T-helper 1 cell (primary cell): ENCODE measurements at places on chromosomes 1 and 21.
A peak's percentile ranks its signal among the peaks of the same experiment; 100 is the strongest.

GRCh38 chr21:24023402-24023801 lies 1583.9 kb downstream of the MRPL39 start:
- DNase-seq, result no peak

DNA sequence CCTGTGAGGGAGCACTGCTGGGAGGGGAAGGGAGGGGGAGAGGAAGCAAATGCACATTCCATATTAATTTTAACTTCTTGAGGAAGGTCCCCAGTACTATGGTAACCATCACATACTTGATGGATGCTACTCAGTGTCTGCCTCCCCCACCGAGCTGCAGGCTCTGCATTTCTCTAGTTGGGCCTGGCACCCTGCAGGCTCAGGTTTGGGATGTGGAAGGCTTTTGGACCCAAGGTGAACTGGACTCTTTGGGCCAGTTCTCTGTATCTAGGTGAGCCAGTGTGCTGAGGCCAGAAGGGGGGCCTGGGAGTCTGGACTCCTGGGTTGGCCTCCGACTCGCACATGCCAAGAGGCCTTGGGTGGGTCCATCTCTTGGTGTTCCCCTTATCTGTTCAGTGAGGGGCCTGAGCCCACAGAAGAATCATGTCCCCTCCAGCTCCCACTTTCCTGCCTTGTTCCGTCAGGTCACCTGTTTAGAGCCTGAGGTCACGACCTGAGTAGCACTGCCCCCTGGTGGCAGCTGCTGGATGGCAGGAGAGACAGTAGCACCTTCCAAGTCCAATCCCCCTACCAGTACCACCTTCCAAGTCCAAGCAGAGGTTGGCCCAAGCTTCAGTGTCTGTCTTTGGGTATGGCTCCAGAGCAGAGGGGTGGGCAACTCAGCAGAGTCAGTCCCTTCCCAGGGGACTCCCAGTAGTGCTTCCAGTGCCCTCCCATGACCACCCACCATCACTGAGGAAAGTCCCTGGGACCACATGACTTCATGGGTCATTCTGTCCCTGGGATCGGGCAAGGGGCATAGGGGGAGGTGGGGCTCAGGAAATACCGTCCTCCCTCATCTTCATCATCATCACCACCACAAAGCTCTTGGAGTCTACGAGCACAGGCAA lies 241.8 kb downstream of the TRABD2B start:
- DNase-seq, result peak; percentile 24

GRCh38 chr1:222791006-222791710 lies 23.7 kb upstream of the DISP1 start:
- DNase-seq, result no peak

DNA sequence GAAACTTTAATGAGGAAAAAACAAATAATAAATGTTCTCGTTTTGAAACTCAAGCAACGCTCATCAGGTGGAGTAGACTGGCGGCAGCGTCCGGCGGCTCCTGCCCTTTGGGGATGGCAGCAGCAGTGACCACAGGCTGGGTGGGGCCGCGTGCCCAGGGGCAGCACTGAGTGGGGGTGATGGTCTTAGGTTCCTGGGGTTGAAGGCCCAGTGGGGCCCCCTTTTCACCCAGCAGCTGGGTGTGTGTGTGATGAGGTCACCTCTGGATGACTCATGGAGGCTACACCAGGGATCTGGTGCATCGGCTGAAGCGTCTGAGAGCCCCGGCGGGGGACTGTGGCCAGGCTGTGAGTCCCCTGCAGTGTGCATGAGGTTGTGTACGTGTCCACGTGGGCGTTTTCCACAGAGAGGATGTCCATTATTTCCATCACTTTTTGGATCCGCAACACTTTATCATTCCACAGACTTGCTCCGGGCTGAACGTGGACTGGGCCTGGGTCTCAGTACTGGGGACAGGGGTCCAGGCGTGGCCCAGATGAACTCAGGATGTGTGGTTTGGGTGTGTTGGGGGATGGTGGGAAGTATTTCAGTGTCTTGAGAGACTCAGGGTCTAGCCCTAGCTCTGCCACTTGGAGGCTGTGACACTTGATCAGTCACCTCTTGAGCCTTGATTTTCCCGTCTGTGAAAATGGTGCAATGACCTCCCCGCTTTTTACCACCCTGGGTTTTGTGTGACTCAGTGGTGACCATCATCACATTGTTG lies 25.6 kb downstream of the LDLRAP1 start:
- no peak for DNase-seq

- no peak for DNase-seq
These were observed 69.7 kb upstream of the USP24 start for GRCh38 chr1:55284856-55285255.

GRCh38 chr1:21129407-21129806 lies 47.3 kb downstream of the EIF4G3 start:
- DNase-seq, result no peak

- DNase-seq, result no peak
These were observed 8.8 kb downstream of the SDC3 start for GRCh38 chr1:30899577-30900389.

DNA sequence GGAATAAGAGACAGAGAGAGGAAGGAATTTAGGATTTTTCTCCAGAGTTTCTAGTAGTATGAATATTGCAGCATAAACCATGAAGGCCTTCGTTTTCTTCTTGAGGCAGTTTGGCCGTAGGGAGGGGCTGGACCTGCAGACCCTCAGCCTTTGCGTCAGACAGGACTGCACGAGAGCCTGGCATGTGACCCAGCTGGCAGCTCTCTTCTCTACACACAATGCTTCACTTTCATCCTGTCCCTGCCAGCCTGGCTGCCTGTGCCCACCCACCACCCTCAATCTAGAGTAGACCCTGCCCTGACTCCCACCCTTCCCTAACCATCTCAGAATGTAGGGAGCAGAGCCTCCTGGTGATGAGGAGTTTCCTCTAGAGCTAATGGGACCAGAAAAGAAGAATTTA lies 1.6 kb downstream of the CA14 start:
- DNase-seq, result no peak

DNA sequence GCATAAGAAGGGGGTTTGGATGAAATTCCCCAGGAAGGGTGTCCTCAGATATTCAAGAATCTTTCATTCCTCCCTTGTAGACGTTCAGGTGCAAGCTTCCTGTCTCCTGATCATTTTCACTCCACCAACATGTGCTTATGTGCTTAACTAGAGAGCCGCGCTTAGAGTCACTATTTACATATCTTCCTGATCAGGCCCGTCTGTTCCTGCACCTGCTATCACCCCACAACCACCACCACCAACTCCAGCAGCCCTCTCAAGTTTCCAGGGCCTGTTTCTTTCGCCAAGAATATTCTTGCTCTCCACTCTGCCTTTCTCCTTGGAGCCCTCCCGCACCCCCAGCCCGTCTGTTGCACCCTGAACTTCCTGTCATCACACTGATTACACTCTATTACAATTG lies 113.4 kb downstream of the SPSB1 start:
- no peak for DNase-seq

GRCh38 chr1:57118948-57119603 lies 153.3 kb upstream of the C8B start:
- no peak for DNase-seq

- no peak for DNase-seq
These were observed 340.2 kb upstream of the NR5A2 start for GRCh38 chr1:199687321-199687720.

DNA sequence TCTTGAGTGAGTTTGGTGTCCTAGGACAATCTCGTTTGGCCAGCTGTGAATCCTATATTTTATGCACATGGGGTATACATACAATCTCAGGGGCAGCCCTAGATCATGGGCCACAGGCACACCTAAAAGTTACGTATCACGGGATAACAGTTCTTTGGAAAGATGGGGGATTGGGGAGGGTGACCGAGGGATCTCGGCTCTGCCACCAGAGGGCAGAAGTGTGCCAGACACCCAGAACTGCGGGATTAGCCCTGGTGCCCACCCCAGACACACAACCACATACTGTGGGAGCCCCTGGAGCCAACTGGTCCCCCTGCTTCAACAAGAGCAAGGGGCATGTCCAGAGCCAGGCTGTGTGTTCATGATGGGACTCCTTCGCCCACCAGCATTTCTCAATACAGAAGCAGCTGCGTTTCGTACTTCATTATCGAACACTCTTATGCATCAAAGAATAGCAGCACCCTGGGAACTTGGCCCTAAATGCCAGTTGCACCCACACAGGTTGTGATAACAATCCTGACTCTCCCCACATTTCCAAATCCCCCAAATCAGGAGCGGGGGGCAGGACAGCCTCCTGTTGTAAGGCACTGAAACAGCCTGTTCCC lies 37.4 kb downstream of the TMCO4 start:
- DNase-seq, result no peak

- DNase-seq, result no peak
These were observed 1.1 kb upstream of the ZNF496 start for GRCh38 chr1:247332623-247333361.

DNA sequence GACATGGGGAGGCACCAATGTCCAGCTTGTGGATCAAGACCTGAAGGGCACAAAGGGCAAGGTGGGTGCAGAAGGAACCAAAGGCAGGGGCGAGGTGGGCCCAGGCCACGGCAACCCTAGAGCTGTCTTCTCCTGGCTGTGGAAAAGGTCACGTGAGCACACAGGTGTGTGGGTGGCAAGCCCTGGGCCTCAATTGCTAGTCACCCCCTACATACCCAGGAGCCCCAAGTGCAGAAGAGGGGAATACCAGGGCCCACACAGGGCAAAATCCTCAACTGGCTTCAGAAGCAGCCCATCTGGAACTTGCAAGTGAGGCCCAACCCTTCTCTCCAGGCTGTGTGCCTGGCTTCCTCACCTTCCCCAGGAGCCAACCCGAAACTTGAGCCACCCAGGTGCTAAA lies 25.6 kb downstream of the ZBTB17 start:
- peak; percentile 22 for DNase-seq

- DNase-seq, result no peak
These were observed 10.0 kb upstream of the C8A start for GRCh38 chr1:56844545-56845136.

GRCh38 chr1:15358565-15359133 lies 51.0 kb upstream of the EFHD2 start:
- DNase-seq, result no peak

- no peak for DNase-seq
These were observed 141.3 kb upstream of the NCAM2 start for GRCh38 chr21:20856926-20857325.
